ENCODE measurements at places on chromosomes 2 and 18. TPM values are rescaled to one million over a fixed set of nuclear protein-coding genes. Genes with fewer than 3 reads are reported as not detected.

- DNase-seq = no peak
Measured at GRCh38 chr2:60394463-60394862, 159.0 kb downstream of the BCL11A start.

- no peak for DNase-seq
Measured at GRCh38 chr18:9536354-9537152, 61.2 kb downstream of the RALBP1 start.

GRCh38 chr2:240164586-240164985 lies 24.1 kb upstream of the OTOS start:
- no peak for DNase-seq

GRCh38 chr2:158381978-158382377 lies 74.6 kb downstream of the CCDC148 start:
- DNase-seq = no peak

Gene DUSP2
- polyA plus RNA-seq = 5.6 TPM
